Sigmoid colon (tissue), 7 donors: ENCODE measurements at places on chromosomes 16 and 17. TPM values are rescaled to one million over a fixed set of nuclear protein-coding genes. Genes with fewer than 3 reads are reported as not detected.

The NRN1L gene
- not detected for total RNA-seq

The MMP28 gene
- total RNA-seq, result 25.3 TPM

The PRR15L gene
- total RNA-seq, result not detected

The SIRT7 gene
- total RNA-seq, result 12.8 TPM
